ENCODE measurements at places on chromosomes 6 and 20.
A peak's percentile ranks its signal among the peaks of the same experiment; 100 is the strongest.

GRCh38 chr6:13383328-13384163 is 55.2 kb upstream of the TBC1D7 start:
- no peak for DNase-seq

DNA sequence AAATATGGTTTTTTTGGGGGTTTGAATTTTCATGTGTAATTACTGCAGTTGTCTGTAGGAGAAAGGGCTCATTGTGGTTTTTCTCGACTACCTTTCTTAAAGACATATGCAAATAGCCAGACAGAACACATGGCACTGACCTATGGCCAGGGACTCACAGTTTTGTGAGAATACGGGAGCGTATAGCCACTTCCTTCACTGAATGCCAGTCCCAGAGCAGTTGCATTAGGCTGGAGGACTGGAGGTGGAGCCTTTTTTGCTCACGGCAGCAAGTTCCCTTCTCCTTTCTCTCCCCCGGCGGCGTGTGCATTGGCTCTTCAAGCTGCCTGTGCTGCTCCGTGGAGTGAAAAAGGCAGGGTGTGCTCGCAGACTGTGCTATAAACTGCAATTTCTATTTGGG is 114.9 kb downstream of the AKAP7 start:
- DNase-seq: peak; percentile 56

DNA sequence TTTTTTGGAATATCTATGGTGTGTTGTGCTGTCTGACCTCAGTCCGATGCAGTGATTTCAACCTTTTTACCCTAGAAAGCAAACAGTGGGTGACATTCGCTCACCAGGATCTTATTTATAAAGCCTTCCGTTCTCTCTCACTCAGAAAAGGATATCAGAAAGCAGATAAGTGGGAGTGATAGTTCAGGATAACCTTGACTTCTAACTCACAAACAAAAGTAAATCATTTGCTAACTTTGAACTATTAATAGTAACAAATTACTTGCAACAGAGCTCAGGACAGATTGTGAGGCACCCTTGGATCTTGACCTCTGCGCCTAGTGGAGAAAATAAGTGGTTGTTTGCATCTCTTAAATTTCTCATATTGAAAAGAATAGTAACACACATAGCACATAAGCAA is 637.1 kb upstream of the CITED2 start:
- DNase-seq: no peak

DNA sequence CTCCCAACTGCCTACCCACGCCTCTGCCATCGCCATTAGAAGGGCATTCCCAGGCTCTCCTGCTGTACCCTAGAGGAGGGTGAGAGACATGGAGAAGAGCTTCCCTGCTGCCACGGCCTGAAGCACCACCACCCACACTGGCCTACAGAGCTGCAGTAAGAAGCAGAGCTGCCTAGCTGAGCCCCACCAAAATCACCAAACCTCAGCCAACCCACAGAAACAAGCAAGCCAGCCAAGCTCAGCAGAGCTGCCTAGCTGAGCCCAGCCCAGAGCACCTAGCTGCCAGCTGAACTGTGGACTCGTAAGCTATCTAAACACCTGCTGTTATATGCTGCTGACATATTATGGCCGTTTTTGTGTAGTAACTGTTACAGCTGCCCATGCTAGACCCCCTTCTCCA is 149.2 kb downstream of the PCSK2 start:
- no peak for DNase-seq

DNA sequence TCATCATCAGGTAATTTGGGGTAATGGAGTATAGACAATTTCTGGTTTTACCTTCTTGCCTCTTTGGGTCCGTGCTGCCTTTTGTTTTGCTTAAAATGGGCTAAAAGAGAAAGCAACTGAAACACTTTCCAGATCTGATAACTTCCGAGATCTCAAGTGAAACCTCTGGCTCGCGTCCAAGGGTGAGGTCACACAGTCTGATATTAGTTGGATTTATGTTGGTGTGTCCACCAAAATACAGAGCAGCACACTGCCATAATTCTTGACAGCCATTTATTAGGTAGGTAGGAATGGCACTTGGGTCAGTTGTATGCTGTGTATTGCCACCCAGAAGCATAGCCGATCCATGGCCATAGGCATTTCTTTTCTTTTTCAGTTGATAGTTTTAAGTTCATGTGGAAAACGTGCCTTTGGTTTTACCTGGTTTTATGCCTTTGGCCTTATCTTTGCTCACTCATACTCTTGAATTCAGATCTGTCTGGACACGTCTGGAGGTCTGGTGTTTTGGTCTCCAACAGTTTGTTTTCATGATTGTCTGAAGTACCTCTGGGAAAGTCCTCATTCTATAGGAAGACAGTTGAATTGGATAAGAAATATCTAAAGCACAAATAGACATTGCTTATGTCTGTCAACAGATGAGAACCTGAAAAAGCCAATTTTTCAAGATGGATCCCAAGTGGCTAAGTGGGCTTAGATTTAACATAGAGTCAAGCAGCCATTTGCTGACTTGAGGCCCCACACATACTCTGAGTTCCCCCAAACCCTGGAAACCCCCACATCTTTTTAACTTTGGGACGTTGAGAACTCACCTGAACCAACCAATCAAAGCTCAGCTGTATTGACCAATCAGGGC is 320.8 kb downstream of the SOX4 start:
- no peak for DNase-seq

DNA sequence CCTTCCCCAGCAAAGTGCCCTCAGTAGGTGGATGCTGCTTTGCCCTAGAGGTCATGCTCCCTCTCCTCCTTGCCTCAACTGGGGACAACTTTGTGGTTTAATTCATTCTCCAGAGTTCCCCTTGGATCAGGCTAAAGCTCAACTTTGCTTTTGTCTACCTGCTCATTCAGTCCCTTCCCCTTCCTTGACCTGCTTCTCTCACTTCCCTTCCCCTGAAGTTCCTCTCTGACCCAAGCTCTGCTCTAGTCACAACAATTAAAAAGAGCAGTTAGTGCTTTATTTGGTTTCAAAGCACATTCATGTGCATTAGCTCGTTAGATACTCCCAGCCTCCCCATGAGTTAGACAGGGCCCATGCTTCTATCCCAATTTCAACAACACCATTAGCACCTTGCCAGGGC is 71.3 kb downstream of the DZANK1 start:
- DNase-seq: no peak

DNA sequence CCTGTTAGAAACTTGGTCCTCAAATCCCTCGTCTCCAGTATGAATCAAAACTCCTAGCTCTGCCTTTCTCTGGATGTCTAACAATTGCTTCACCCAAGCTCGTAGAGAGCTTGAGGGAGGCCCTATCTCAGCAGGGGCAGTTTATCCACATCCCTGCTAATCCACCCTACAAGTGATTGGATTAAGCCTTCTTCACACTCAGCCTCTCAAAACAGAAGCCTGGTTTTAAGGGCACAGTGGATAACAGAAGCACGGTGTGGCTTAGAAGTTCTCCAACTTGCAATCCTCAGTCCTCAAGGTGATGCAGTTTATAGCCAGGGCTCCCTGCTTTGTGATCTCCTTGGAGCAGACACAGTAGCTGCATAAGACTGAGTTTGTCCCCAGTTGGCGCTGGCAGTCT is 383.9 kb downstream of the KIF16B start:
- no peak for DNase-seq

DNA sequence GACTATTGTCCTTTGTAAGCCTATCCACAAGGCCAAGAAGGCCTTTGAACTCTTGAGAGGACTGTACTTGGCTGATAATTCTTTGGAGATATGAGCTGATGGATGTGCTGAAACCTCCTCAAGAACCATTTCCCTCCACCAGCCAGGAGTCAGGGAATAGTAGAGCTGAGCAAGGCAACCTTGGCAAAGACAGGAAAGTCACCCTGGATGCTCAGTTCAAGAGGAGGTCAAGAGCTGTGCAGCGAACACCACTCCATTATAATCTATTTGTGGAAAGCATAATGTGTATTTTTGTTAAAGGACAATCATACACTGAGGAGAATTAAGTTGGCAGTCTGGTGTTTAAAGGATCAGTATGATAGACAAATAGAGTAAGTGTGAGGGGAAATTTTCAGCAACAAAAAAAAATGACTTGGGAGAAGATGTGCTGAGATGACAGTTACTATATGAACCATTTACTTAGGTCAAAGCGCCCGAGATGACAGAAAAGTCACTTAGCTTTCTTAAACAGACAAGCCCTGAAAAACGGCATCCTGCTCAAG is 177.2 kb upstream of the COL21A1 start:
- DNase-seq: no peak

GRCh38 chr6:104574135-104574750 is 285.5 kb downstream of the HACE1 start:
- DNase-seq: no peak

DNA sequence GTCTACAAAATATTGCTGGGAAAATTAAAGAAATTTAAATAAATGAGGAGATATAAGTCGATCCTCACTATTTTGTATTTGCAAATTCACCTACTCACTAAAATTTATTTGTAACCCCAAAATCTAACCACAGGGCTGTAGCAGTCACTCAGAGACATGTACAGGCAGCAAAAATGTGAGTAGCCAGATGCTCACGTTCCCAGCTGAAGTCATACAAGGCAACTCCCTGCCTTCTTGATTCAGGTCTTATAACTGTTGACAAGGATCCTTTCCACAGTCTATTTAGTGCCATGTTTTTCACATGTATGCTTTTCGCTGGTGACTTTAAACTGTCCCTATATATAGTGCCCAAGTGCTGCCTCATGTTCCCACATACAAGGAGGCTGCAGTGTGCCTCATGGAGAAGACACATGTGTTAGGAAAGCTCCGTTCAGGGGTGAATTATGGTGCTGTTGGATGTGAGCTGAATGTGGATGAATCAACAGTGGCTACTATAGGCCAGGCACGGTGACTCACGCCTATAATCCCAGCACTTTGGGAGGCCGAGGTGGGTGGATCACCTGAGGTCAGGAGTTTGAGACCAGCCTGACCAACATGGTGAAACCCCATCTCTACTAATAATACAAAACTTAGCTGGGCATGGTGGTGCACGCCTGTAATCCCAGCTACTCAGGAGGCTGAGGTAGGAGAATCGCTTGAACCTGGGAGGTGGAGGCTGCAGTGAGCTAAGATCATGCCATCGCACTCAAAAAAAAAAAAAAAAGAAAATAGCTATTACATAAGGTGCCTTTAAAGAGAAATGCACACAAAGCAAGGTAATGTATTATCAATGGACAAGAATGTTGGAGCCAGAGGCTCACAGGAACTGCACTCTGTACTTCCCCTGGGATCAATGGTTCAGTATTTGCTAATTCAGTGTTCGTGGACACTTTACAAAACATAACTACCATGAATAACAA is 55.3 kb downstream of the STK35 start:
- no peak for DNase-seq

DNA sequence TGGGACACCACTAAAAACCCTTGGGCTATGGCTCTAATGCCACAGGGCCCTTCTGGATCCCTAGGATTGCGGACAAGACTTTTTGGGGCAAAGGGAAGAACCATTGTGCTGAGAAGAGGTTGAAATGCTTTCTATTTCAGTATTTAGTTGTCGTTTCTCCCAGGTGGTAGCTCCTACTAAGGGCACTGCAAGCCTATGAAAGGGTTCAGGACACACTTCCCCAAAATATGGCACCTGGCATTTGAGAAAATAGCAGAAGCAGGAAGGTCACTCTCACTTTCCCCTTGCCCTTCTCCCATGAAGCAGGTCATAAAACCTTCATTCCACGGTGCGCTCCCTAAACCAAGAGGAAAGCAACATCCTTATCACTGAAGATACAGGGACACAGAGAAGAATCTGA is 125.4 kb upstream of the GPR6 start:
- DNase-seq: no peak

- DNase-seq: no peak
Measured at GRCh38 chr6:16306334-16306733, 67.9 kb downstream of the GMPR start.
